Activated CD4-positive, alpha-beta T cell treated with anti-CD3 and anti-CD28 coated beads for 36 hours (primary cell): ENCODE measurements at places on chromosomes 11 and 22. TPM values are rescaled to one million over a fixed set of nuclear protein-coding genes. Genes with fewer than 3 reads are reported as not detected.

GGTLC3 gene
- total RNA-seq: not detected

KCNQ1OT1 gene
- 0.16 TPM for total RNA-seq

BIRC2 gene
- 33.0 TPM for total RNA-seq

UBQLN3 gene
- total RNA-seq: not detected

KRTAP5-8 gene
- not detected for total RNA-seq

SLC25A45 gene
- 14.3 TPM for total RNA-seq
